ENCODE measurements at places on chromosomes 3 and 15.

DNA sequence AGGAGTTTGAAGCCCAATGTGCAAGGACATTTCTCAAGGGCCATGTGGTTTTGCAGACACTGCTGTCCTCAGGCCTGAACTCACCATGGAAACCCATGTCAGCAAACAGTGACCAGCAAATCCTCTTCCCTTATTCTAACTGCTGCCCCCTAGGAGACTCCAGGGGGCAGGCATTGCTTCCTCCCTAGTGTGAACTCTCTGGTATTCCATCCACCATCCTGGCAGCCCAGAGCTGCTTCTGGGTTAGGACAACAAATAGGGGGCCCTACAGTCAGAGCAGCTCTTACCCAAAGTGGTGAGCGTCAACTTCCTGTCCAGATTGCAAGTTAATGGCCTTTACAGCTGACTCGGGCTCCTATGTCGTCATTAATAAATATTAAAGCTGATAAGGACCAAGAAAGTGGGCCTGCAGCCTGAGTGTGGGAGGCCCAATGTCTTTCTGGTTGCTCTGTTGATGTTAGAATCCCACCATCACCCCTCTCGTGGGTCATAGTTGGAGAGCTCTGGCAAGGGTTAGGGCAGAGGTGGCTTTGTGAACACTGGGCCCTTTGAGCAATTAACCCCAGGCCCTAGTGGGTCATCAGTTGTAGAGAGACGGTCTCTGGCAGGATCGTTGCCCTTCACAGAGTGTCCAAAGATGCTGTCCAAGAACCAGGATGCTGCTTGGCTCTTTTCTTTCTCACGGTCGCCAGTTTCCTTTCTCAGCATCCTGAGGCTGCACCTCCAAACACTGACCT is 41.5 kb downstream of the TGM4 start:
- DNase-seq = no peak

DNA sequence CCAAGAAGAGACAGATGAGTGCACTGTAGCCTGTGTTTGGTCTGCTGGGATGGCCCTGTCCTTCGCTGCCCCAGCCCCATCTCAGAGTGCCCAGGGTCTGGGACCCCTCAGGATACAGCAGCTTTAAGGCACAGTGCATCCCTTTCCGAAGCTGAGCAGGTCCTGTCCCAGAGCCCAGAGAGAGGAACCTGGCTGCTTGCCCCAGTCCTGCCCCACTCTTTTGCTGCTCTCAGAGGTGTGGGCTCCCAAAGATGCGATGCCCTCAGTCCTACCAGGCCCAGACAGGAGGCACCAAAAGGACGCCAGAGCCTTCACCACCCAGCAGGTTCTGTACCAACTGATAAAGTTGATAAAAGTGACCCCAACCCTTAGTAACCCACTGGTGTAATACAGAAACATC is 8.2 kb downstream of the PLCD1 start:
- no peak for DNase-seq

GRCh38 chr3:78761126-78761525 is 1006.7 kb downstream of the ROBO1 start:
- DNase-seq = no peak

DNA sequence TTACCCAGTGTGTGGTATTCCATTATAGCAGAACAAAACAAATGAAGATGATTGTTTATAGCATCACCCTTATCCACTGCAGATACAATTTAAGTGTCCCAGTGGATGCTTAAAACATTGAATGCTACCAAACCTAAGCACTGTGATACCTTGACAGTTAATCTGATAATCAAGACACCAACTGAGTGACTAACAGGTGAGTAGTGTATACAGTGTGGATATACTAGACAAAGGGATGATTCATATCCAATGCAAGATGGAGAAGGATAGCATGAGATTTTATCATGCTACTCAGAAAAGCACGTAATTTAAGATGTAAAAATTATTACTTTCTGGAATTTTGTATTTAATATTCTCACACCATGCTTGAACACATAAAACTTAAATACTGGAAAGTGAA is 1449.0 kb downstream of the OTOL1 start:
- DNase-seq = no peak

GRCh38 chr3:43873723-43874122 is 183.0 kb downstream of the ABHD5 start:
- DNase-seq = no peak

DNA sequence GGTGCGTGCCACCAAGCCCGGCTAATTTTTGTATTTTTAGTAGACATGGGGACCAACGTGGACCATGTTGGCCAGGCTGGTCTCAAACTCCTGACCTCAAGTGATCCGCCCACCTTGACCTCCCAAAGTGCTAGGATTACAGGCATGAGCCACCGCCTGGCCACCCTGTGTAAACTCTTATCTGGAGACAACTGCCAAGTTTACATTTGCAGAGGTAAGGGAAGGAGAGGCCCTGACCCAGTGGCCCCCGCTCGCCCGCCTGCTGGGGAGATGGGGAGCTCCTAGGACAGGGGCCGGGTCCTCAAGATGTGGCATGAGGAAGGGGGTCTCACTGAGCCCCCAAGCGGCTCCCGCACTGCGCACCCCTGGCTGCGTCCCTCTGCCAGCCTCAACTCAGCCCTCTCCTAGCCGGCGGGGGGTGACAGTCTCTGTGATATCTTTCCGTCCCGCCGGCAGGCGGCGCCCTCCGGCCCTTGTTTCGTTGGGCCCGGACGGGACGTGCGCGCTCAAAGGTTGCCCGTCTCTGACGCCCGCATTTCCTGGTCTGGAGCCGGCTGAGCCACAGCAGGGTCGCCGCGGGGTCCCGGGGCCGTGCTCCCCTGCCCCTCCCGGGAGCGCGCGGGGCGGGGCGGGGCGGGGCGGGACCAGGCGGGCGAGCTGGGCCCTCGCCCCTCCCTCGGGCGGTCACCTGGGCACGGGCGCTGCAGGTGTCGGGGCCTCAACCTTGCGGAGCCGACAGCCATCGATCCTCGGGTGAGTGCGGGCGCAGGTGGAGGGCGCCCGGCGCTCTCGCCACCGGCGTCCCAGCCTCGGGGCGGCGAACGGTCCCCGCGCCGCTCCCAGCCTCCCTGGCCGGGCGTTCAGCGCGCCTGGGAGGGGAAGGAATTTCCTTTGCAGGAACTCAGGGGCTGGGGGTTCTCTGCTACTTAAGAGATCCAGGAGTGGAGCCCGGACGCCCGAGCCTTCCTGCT is at the start of gene GPR160:
Gene GPR160 (plus strand): TSS at position 533 of the 971 bp plus-strand sequence. CDS start 45,978 bp downstream, outside the sequence.
- DNase-seq = no peak

GRCh38 chr15:68706256-68706655 is 114.4 kb downstream of the ANP32A start:
- no peak for DNase-seq

DNA sequence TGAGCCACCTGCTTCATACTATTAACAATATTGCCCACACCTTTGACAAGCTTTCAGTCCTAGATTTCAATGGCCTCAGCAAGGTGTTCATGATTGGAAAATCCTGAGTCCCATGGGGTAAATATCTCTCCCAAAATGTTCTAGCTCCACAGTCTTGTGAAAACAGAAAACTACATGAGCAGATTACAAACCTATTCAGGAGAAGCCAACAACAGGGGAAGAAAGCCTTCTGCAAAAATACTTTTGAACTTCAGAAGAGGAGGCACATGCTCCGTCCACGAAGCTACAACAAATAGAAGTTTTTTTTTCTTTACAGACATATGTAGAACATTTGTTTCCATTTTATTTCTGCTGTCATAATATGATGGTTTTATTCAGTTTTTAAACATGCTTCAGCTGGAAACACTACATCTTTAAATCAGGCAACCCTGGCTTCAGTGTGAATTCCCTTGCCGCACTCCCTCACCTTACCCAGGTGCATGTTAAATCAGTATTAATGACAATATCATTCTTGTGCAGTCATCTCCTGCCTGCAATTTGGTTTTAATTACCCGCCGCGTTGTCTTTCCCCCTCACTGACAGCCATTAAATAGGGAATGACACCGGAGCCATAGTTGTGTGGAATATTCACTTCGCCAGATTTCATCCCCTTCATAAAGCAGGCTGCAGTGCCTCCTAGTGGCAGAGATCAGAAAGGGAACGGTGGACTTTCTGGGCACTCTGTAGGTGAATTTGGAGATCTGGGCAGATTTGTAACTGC is 725.5 kb upstream of the ARRDC4 start:
- DNase-seq = peak; percentile 35

DNA sequence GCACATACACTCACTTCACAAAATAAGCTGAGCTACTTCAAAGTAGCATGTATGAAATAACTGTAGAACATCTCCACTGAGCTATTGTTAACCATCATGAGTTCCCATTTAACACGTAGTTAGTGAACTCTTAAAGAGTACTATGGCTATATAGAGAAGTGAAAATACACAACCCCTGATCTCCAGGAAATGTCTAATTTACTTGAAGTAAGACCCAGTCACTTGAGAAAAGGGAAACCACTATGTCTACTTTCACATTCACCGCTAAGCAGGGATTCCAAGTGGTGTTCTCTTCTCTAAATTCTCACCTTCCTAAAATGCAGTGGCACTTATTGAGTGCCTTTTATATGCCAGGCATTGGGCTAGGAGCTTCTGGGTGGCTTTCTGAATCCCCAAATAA is 35.0 kb upstream of the COLQ start:
- DNase-seq = no peak

DNA sequence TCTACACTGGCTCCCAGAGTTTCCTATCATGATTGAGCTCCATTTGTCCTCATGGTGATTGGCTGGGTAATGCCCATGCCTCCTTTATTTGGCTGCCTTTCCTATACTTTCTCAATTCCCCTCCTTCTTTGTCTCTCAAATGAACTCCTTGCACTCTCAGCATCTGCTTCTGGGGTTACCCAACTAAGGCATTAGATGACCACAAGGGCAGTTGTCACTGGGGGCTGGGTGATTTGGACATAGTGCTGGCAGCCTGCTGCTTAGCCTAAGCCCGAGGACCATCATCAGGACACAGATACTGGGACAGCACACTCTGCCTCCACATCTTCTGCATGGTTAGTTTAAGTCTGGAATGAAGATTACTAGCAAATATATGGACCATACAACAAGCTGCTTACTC is 49.2 kb upstream of the LRRFIP2 start:
- DNase-seq = no peak

DNA sequence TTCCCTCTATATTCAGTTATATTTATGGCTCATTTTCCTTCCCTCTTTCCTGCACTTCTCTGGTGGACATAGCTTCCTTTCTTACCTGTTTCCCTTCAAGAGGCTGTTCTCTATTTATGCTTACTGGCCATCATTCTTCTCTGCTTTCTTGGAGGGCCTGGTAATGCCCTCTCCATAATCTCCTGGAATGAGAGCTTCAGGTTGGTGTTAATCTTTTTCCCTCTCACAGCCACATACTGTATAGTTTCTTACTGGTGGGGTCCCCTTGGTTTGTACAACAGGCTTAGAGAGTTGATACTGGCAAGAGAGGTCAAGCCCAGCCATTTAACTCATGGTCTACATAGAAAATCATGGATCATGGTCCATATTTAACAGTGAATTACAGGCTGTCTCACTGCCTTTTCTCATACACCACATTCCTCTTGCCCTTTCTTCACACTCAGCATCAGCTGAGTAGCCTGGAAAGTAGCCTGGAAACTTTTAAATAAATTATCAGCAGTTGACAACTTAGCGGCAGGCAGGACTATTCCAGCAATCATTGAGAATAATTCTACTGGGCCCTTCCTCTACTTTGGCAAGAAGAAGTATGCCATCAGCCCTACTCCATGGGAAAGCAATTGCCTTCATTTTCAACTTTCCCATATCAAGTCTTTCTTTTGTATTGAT is 38.0 kb upstream of the DPH6 start:
- DNase-seq = peak; percentile 13

Measured in A172 (cell line).